ENCODE measurements at places on chromosomes 12 and 14.

- no peak for DNase-seq
Measured at GRCh38 chr12:124939421-124940142, 25.1 kb upstream of the UBC start.

GRCh38 chr14:94752591-94753436, 17.1 kb downstream of the GSC start:
- no peak for DNase-seq

DNA sequence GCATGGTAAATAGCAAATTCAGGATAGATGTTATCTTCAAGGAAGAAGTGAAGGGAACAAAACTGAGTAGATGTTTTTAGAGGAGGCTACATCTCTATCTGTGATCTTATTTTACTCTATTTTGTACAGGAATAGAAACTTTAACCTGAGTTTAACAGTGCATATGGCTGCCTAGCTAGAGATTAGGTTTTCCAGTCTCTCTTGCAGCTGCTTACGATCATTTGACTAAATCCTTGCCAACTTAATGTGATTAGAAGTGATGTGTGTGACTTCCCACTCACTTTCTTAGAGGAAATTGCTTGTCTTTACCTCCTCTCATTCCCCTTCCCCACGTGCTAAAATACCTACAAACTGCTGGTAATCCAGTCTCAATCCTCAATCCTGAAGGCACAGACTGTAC, 26.5 kb upstream of the SLC15A5 start:
- DNase-seq, result no peak

DNA sequence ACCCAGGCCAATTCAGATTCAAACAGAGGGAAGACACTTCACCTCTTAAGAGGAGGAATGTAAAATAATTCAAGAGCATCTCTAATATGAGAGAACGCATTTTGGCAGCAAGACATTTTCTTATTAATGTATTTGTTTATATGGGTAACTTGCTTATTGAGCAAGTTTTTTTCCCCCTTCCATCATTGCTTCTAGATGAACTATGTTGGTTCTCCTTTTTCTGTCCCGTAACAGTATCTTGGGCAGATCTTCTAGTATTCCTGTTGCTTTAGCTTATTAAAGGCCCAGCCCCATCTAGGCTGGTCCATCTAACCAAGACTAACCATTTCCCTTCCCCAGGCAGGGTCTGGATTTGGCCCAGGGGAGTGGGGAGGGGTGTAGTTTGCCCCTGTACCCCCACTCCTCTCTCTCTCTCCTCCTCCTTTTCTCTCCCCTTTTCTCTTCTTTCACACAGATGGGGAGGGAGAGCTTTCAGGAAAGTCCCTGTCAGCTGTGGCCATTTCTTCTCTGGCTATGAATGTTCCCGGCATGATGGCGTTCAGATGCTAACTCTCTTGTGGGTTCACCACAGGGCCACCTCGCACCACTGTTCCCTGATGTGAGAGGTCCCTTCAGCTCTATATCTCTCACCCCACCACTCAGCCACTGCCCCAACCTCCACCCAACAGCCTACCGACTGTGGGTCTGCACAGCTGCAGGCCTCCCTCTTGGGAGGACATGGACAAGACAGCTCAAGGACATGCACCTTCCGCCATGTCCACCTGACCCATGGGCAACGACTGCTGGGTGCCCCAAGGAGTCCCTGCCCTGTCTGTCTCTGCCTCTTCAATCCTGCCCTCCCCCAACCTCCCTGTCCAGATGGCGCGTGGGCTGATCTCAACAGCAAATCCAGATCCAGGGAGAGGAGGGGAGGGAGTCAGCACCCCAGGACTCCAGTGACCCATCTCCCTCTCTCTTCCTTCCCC, 15.8 kb upstream of the RPS6KL1 start:
- DNase-seq, result no peak

GRCh38 chr14:90791486-90791885, 24.7 kb downstream of the TTC7B start:
- DNase-seq, result no peak

Measured in activated gamma-delta T cell (primary cell).